Brain (organoid and tissue), 16 donors: ENCODE measurements at places on chromosomes 11 and 22.

- DNase-seq = no peak
Observed at GRCh38 chr11:2180789-2181370, 9.3 kb upstream of the TH start.

- DNase-seq = no peak
Observed at GRCh38 chr11:60863550-60864521, 3.5 kb upstream of the ZP1 start.

- peak; percentile 65 for DNase-seq
Observed at GRCh38 chr11:111573821-111574249, 28.4 kb upstream of the SIK2 start.

GRCh38 chr11:13577881-13578280 is 82.1 kb upstream of the PTH start:
- DNase-seq = no peak

DNA sequence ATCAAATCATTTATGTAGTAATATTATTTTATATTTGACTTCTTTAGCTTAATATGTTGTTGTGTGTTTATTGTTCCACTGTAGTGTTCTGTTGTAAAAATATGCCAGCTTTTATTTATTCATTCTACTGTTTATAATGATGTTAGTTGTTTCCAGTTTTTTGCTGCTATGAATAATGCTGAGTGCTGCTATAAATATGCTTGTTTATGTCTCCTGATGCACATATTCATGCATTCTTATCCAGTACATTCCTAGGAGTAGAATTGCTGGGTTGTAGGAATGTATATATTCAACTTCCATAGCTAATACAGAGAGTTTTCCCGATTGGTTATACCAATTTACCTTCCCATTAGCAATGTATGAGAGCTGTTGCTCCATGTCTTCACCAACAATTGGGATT is 33.5 kb upstream of the RAB30 start:
- DNase-seq = no peak

GRCh38 chr11:113581713-113582112 is 106.5 kb upstream of the DRD2 start:
- no peak for DNase-seq
